Stimulated activated CD4-positive, alpha-beta T cell treated with anti-CD3 and anti-CD28 coated beads, Interleukin-1b, Interleukin-23, amount 100 ng/mL, for 1 hour (primary cell): ENCODE measurements at places on chromosomes 2 and 18.

GRCh38 chr2:162072976-162073887, 783 bp downstream of the DPP4 start:
- DNase-seq: no peak

GRCh38 chr2:197647961-197648690, 27.3 kb downstream of the RFTN2 start:
- DNase-seq: no peak

DNA sequence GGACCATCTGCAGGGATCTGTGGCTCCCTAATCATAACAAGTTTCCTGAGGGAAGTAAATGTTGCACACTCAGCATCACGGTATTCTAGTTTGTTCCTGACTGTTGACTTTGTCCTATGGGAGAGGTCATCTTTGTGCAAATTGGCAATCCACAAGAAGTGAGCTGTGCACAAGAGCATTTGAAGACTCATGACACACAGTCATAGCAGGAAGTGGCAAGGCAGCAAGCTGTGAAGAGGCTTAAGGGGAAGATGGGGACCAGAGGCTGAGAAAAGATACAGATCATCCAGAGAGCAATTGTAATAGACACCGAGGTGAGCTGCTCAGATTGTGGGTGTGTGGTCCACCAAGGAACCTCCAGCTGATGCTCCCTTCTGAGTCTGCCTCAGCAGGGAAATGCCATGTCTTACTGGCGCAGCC, 2.7 kb downstream of the TNP1 start:
- no peak for DNase-seq

- no peak for DNase-seq
Measured at GRCh38 chr2:162152147-162152546, at the start of gene GCG. TSS of gene GCG (minus strand) at chr2:162152247. CDS start at chr2:162149178, 3,069 bp downstream.

DNA sequence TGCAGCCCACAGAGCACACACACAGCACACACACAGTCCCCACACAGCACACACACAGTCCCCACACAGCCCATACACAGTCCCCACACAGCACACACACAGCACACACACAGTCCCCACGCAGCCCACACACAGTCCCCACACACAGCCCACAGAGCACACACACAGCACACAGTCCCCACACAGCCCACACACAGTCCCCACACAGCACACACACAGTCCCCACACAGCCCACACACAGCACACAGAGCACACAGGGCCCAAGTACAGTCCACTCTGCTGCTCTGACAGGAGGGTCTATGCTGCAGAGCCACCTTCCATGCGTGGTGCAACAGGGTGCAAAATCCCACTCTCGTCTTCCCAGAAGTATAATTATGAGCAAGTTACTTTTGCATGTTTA, 240.5 kb upstream of the SALL3 start:
- DNase-seq: no peak
